ENCODE measurements at places on chromosomes 1 and 21.

GRCh38 chr1:91201176-91201575 is 179.3 kb upstream of the ZNF644 start:
- no peak for DNase-seq

DNA sequence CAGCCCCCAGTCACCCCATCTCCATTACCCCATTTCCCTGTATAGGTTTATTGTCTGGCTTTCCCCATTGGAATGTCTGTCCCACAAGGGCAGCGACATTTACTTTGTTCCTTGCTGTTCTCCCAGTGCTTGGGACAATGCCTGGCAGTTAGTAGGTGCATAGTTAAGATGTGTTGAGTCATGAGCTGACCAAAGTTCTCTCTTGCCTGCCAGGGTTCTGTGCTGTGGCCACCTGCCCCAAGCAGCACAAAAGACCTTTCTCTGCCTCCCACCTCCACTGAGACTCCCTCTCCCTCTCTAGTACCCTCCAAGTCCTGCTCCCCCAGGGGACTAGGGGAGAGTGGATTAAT is 40.0 kb downstream of the TMCO4 start:
- DNase-seq: peak; percentile 12

GRCh38 chr21:33268393-33268736 is 2.2 kb downstream of the IL10RB start:
- no peak for DNase-seq

- no peak for DNase-seq
These were observed 34.4 kb downstream of the TTC39A start for GRCh38 chr1:51295926-51296325.

DNA sequence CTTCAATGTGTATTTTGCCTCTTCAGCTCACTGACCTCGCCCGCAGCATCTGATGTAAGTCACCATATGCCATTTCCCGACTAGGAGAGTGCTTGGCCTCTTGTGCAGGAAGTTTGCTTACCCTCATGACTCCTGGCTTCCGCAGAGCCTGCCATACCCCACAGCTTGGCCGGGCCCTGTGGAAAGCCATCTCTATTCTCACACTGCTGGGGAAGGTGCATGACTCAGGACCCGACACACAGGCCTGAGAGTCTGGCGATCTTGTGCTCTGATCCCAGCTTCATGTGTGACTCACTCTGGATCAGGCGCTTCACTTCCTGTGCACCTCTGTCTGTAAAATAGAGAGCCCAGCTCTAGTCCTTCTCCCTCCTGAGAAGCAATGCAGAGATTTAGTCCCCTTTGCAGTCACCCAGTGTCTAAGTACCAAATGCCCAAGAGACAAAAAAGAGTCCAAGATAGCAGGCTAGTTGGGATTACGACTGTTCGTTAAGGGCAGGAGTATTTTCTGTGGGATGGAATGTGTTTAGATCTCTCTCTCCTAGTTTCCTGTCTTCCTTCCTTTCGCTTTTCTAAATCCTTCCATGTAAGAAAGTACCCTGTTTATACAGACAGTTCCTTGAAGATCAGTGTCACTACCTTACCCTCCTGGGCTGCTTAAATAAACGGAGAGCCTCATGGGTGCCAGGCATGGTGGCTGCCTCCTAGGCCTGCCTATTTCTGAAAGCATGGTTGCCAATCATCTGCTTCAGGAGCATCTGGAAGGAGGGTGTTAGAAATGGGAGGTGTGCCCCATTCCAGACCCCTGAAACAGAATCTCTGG is 62.8 kb upstream of the KIF26B start:
- peak; percentile 70 for DNase-seq

GRCh38 chr1:75632350-75632949 is 21.5 kb upstream of the SLC44A5 start:
- DNase-seq: peak; percentile 53

DNA sequence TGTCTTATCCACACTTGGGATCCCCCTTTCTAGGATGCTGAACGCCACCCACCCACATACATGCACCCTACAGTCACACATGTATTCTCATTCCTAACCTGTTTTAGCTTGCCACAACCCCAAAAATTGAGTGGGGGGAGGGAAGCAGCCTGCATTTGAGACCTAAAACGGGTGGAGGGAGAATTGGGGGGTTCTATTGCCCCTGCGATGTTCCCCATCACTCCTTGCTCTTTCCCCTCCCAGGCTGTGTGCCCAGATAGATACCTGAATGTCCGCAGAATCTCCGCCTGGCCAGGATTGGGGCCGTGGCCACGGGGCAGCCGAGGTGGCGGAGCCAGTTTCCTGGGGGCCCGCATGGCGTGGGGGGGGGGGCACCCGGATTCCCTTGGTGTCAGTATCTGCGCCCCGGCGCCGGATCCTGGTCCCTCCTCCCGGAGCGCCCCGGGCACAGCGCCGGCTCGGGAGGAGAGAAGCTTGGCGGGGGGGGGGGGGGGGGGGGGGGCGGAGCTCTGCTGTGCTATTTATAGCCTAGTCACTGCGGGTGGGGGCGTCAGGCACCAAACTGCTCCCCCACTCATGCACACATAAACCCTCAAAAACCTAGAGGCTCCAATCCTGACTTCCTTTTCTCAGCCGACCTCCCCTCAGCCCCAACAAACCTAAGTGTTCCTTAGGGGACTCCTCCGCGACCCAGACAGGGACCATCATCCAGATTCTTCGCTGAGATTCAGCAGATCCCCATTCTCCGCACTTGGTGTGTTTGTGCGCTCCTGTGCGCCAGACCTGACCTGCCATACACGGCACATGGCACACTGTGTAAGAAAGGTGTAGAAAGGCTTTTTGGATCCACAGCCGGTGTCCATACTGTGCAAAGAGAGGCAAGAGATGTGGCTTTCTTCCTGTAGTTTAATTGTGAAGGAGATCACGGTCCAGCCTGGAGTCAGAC is 1.9 kb downstream of the ANKRD34A start:
- peak; percentile 25 for DNase-seq

DNA sequence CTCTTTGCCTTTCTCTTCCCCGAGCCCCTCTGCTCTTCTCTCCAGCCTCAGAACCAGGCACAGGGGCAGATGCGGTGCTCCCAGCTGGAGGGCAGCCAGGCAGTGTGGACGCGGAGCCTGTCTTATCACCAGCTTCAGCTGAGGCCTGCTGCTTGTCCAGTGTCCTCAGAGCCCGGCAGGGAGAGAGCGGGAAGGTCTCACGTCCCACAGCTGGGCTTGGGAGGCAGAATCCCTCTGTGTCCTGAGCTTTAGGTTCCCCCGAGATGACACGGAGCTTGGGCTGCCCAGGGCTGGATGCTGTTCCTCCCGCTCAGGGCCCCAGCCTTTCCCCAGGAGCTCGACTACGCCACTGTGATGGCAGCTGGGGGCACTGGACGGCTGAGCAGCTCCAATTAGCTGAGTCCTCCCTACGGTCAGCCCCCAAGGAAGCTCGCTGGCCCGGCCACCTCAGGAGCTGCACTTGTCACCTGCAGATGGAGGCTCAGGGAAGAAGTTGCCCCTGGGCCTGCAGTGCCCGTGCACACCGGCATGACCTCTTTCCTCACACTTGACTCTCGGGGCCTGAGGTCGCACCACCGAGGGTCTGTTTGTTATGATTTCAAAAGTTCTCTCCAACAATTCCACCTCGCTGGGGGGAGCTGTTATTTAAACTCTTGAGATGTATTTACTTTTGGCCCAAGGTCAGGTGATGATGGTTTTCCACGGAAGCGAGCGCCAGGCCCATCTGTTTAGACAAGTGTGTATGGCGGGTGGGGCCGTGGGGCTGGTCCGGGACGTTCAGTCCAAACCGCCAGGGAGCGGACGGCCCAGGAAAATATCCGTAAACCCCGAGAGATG is 127.3 kb downstream of the SIK1 start:
- DNase-seq: no peak

GRCh38 chr1:178945763-178946266 is 74.9 kb upstream of the ANGPTL1 start:
- peak; percentile 34 for DNase-seq

- no peak for DNase-seq
These were observed 4.1 kb upstream of the BTG3 start for GRCh38 chr21:17616831-17617230.

DNA sequence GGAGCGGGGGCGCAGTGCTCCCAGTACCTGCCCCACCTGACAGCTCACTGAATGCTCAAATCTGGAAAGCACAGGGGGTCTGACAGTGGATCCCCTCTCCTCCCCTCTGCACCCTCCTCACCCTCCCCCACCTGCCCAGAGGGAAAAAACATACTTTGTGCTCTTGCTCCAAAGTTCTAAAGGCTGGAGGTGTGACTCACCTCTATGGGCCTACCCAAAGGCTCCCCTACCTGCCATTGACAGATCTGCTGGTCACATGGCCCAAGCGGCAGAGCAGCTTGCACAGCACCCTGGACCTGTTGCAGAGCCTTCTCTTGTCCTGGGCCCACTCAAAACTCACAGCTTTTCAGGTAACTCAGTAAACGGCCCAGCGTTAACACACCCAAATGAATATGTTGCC is 55.7 kb downstream of the ADSS2 start:
- peak; percentile 47 for DNase-seq

DNA sequence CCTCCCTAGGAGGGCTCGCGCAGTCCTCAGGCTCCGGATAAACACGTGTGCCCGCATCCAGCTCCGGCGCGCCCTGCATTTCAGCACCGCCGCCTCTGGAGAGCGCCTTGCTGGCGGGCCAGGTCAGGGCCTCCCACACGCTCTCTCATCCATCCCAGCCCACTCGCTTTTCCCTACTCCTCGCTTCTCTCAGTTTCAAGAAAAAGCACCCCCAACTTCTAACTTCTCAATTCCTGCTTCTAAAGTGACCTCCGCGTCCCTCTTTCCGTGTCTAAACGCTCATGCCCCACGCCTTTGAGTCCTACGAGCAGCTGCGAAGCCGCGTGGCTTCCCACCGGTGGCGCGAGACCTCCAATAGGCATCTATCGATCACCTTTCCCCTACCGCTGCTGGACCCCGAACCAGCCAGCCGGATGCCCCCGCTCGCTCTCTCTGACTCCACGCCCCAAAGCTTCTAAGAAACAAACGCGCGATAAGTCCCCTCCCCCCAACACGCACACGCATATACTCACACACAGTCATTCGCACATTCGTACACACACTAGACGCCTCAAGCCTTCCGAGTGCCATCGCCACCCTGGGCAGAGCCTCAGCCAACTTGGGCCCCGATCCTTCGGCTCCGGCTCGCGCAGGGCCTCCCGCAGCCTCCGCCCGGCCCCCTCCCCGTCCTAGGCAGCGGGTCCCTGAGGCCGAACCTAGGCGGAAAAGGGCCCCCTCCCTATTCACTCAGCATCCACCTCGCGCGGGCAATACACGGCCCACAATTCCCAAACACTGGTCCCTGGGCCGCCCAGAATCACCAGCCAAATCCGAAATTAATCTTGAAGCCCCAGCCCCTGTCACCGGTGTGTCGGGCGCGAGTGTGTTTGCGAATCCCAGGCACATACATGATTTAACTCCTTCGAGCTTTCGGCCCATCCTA is 1.1 kb downstream of the NMNAT2 start:
- DNase-seq: peak; percentile 84

DNA sequence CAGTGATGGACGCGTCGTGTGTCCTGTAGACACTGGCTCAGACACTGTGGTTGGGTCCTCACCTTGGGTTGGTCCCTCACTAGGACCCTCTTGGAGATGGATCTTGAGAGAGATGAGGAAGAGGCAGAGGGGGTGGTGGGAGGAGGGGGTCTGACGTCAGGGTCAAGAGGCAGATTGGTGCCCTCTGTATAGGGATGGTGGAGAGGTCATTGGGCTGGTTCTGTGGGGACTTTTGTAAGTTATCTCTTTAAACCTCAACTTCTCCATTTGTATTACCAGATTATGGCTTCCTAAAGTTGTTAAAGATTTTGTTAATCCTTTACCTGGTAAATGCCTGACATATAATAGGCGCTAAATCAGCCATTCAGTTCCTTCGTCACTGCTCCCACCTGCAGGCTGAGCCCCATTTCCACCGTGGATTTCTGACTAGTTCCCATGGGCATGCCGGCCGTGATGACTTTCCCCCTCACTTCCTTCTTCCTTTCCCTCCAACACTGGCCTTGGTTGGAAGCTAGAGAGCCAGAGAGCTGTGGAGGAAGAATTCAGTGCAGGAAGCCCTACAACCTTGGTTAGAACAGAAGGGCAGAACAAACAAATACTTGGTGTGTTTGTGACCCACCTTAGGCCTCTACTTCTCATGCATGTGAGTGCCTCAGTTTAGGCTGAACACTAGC is 8.6 kb downstream of the H6PD start:
- DNase-seq: no peak

GRCh38 chr1:51729156-51729823 is 112.4 kb downstream of the OSBPL9 start:
- peak; percentile 97 for DNase-seq

- DNase-seq: no peak
These were observed 284.6 kb downstream of the PTBP2 start for GRCh38 chr1:97006044-97006661.
